ENCODE measurements at places on chromosomes 11 and 22.

- DNase-seq: no peak
Observed at GRCh38 chr11:78244546-78245255, 56.0 kb downstream of the USP35 start.

DNA sequence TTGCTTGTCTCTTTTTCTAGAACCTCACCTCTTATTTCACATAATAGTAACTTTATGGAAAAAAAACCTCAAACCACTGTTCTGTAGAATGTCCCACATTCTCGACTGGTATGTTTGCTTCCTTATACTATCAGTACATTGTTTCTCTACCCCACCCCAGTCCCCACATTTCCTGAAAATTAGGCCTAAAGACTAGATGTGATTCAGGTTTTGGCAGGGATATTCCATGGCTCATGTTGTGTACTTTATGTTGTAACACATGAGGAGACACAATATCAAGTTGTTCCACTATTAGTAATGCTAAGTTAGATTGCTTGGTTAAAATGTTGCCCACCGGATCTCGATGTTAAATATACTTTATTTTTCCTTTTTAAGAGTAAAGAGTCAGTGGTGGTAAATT, 34.7 kb downstream of the DDIAS start:
- DNase-seq: no peak

GRCh38 chr22:27809226-27809603, 7.7 kb upstream of the MN1 start:
- DNase-seq: no peak

DNA sequence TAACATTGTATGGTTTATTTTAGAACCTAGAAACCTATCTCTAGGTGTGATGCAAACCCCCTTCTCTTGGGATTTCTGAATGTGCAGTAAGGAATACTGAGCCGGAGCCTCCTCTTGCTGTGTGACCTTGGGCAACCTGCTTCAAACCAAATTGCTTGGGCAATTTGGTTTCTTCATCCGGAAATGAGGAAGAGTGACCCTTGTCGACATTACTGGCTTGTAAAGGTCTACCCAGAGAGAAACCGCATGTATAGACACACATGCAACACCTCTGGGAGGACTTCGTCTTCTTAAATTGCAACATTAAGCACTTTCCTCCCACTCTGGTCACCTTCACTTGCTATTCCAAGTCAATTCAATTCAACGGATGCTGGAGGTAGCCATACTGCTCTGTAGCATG, 19.6 kb upstream of the TP53I11 start:
- DNase-seq: no peak
